ENCODE measurements at places on chromosomes 16 and 17.

GRCh38 chr16:80447241-80447640 lies 93.6 kb upstream of the DYNLRB2 start:
- DNase-seq, result no peak

- peak; percentile 24 for DNase-seq
These were observed 45.0 kb upstream of the NACA2 start for GRCh38 chr17:61635913-61636432.

DNA sequence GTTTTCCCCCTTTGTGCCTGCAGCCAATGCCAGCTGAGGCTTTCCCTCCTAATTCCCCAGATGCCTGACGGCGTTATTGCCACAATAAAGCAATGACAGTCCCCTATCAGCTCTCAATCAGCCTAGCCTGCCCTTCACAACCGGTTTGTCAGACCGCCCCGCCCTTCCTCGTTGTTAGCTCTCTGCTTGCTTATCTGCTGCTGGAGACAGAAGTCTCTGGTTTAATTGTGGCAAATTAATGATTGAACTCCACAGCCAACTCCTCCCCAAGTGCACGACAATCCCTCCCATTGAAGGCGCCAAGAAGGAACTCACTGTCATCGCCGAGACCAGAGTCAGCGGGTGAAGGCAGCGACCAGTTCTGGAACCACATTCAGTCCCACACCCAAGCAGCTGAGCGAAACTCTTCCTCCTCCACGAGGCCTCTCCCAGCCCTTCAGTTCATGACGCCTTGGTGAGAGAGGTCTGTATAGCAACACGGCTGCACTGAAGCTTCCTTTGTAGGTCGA lies 474.4 kb downstream of the SLC39A11 start:
- peak; percentile 56 for DNase-seq

DNA sequence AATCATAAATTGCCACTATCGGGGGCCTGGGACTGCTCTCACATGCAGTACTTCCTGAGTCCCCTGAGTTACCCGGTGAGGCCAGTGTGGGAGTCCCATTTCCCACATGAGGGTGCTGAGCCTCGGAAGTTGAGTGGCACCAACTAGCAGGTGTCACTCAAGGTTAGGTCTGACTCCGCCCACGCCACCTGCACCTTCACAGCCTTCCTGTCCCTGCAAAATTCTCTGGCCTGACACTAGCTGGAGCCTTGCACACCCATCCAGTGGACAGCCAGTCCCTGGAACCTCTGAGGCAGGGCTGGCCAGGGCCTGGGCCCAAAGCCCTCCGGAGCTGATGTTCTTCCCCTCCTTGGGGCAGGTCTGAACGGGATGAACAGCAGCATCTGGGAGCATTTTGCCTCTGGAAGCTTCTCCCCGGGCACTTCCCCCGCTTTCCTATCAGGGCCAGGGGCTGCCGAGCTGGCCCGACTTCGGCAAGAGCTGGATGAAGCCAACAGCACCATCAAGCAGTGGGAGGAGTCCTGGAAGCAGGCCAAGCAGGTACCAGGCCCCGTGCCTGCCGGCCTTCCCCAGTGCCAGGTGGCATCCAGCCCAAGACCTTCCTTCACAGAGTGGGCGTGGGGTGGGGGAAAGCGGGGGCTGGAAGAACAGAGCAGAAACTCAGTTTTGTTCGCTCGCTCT lies 21.9 kb downstream of the UNC13D start:
- DNase-seq, result no peak

DNA sequence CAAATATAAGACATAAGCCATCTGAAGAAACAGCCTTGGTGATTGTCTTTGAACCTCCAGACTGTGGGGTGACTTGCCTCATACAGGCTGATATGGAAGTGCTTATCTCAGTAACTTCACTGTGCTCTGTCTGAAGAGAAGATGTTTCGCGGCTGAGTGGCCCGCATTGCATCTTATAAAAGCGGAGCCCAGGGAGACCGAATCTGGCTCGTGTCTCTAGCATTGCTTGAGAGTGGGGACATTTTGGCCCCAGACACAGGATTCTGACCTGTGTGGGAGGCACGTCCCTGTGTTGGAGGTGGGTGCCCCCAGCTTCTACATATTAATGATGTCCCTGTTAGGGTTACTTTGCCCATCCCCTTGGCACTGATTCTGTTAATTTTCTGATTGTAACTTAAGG lies 66.4 kb downstream of the METRNL start:
- no peak for DNase-seq

- DNase-seq, result no peak
These were observed 8.2 kb upstream of the MPP2 start for GRCh38 chr17:43915559-43915958.

- no peak for DNase-seq
These were observed 269.4 kb downstream of the BCAS3 start for GRCh38 chr17:60947100-60947499.

DNA sequence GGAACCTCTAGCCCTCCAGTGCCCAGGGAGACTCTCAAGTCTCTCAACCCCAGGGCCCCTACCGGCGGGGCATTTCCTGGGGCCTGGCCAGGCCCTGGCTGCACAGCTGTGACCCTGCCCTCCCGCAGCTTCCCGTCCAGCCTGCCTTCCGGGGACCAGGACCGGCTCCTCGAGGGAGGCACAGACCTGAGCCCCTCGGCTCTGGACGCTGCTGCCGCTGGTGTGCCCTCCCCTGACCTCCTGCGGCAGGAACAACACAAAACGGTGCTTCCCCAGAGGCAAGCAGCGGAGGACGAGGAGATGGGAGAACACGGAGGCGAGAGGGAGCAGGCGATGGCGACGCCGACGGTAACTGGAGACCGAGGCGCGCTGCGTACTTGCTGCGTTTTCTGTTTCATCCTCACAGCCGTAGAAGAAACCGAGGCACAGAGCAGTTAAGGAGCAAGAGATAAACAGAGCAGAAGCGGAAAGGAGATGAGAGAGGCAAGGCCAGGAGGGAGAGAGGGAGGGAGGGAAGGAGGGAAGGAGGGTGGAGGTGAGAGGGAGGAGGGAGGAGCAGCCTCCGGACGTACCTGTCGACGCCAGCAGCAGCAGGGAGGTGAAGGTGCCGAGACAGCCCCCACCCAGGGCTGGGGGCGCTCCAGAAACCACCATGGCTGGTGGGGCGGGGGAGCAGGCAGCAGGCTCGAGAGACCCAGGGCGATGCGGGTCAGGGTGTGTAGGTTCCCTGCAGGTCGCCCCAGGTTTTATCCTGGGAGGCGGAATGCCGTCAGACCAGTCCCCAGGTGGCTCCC lies at the start of gene PRSS22:
PRSS22 (minus strand) TSS at position 720 of the 794 bp plus-strand sequence; CDS start at position 654, 66 bp downstream.
- DNase-seq, result no peak

DNA sequence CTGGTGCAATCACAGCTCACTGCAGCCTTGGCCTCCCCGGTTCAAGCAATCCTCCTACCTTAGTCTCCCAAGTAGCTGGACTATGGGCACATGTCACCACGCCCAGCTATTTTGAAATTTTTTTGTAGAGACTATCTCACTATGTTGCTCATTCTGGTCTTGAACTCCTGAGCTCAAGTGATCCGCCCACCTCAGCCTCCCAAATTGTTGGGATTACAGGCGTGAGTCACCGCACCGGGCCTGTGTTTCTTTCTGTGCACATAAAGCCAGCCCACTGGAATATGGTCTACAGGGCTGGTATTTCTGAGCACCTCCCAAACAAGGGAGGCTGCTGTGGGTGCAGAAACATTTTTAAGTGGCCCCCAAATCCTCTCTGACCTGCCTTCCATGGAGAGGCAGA lies 8.4 kb downstream of the TMEM95 start:
- DNase-seq, result no peak

GRCh38 chr16:60810250-60810649 lies 1226.0 kb downstream of the CDH8 start:
- DNase-seq, result no peak

GRCh38 chr16:67278773-67279295 lies 498 bp upstream of the PLEKHG4 start:
- no peak for DNase-seq

DNA sequence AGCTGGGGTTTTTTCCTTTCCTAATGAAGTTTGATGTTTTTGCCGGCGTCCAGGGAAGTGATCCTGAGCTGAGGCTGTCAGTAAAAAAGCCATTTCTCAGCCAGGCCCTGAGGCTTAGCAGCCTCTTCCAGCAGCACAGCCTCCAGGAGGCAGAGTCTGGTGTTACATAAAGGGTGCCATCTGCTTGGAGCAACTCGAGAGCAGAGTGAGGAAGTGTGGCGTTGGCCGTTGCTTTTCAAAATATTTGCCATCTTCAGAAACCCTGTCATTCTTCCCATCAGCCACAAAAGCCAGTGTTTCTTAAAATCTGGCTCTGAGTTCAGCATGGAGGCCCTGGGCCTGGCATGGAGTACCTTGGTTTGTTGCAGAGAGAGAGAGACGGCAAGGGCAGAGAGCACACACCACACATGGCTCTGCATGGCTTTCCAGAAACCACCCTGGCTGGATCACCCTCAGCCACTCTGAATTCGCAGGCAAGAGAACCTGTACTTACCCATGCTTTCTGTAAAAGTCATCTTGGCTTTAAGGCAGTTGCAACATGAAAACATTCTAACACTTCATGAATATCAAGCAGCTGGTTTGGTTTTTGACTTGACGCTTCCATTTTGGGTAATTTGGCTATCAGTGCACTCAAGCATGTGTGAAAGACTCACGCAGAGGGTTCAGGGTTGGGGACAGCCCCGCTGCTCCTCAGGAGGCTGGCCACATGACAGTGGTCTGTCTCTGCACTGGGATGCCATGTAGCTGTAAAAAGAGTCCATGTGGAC lies 21.0 kb downstream of the PMM2 start:
- no peak for DNase-seq

- DNase-seq, result no peak
These were observed 6.3 kb upstream of the RAB37 start for GRCh38 chr17:74730491-74731346.

- no peak for DNase-seq
These were observed 173.7 kb downstream of the SOX9 start for GRCh38 chr17:72294487-72294893.

DNA sequence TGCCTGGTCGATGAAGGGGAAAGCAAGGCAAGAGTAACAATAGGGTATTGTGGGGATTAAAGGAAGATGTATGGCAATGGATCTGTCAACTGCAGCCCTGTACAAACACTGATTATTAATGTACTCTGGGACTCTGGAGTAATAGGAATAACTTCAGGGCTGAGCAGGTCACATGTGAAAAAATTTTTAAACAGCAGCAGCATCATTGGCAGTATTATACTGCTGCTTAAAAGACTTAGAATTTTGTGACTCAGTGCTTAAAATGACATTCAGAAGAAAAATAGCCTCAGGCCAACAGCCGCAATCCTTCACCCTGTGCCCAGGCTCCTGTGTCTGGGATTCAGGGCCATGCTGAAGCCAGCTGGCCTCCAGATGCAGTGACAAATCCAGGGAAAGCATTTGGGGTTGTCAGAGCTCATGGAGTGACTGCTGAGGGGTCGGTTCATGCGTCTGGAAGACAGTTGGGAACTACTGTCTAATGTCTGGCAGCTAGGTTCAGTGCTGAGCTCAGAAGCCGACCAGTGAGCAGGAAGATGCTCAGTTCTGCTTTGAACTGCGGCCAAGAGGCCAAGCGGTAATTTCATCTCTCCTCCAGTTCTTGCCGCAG lies 22.2 kb downstream of the TEX2 start:
- DNase-seq, result peak; percentile 27

DNA sequence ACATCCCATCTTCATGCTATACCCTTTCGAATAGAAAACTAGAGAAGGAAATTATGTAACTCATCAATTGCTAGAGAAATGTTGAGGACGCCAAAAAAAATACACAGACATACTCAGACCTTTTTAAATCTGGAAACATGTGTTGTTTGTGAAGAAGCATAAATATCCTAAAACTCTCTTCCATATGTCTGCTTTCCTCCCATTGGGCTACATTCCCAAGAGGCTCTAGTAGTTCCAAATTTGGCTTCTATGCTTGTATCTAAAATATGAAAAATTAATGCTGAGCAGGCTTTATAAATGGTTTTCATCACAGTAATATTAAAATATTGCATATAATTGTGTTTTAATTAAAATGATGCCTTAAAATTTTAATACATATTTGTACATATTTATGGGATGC lies 297.9 kb upstream of the PSMD7 start:
- no peak for DNase-seq

- peak; percentile 25 for DNase-seq
These were observed 4.8 kb downstream of the LGALS3BP start for GRCh38 chr17:78974635-78975591.

DNA sequence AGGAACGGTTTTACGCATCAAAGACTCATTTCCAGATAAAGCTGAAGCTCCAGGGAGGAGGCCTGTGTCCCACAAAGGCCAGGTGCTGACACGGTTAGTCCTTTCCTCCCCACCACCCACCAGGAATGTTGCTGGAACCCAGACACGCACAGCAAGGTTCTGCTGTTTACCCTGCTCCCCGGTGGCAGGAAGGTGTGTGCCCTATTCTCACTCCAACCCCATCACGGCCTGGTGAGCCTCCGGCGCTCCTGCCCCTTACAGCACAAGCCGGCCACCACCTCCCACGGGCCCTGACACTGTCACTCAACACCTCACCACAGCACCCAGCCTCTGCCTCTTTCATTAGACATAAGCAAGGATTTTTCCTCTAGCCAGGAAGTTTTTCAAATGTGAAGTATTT lies 47.8 kb downstream of the ANKRD11 start:
- no peak for DNase-seq

- DNase-seq, result no peak
These were observed 8.7 kb downstream of the PPM1E start for GRCh38 chr17:58764373-58764772.

- peak; percentile 45 for DNase-seq
These were observed 10.6 kb downstream of the MYH3 start for GRCh38 chr17:10646392-10646990.

GRCh38 chr17:32156656-32157055 lies 14.4 kb downstream of the RHOT1 start:
- DNase-seq, result no peak

DNA sequence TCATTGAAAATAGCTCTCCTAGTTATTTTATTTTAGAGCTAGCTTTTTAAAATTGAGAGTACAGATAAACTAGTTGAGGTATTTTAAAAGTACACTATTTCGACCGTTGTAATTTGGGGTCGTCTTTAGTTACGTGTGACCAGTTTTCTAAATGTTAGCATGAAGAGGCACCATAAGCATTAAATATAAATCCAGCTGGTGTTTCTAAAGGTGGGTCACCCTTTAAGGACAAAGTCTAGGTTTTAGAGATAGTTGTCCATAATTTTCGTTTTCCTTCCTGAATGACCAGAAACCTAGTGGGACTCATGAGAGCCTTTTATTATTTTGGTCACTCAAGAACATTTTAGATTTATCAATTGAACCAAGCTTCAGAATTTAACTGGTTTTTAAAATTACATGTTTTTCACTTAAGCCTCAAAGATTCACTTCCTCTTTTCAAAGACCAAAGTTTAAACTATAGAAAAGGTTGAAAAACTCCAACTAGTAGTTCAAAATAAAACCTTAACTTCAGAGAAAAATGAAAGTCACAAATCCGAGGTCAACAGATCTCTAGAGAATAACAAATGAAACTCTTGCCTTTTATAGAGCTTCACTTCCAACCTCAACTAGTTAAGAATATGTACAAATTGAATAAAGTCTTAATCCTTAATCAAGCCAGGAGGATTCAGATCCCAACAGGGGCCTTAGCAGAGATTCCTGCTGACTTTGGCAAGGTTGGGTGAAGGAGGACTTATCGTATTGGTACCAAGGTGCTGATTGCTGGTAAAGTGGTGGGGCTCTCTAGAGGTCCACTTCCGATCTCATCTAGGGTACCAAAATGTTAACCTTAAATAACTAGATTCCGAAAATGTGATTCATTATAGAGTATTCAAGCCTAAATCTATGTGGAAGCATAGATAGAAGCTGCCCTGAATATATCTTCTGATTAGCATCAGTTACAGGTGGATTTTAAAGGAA lies 32.5 kb downstream of the PHKB start:
- DNase-seq, result no peak

Data from NCI-H2227 treated with DMSO at 0.1 percent for 48 hours (cell line).